ENCODE measurements at places on chromosomes 12 and 14.

DNA sequence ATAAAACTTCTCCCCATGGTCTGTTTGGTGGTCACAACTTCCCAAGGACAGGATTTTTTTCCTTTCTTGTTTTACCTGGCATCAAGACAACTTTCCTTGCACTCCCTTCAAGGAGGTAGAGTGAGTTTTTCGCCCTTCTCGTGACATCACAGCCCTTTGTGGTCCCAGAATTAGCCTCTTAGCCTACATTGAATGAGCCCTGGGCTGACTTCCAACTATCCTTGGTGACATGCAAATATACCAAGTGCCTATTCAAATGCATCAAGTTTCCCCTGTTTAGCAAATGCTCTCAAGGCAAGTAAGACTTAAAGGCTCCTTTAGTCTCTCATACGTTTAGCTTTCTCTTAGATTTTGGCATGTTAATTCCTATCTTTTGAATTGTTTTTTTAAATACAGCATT, 36.6 kb downstream of the TC2N start:
- DNase-seq = no peak

- no peak for DNase-seq
Observed at GRCh38 chr14:94702629-94703028, 67.3 kb downstream of the GSC start.

GRCh38 chr14:96625426-96625985, 123.3 kb downstream of the PAPOLA start:
- DNase-seq = no peak

DNA sequence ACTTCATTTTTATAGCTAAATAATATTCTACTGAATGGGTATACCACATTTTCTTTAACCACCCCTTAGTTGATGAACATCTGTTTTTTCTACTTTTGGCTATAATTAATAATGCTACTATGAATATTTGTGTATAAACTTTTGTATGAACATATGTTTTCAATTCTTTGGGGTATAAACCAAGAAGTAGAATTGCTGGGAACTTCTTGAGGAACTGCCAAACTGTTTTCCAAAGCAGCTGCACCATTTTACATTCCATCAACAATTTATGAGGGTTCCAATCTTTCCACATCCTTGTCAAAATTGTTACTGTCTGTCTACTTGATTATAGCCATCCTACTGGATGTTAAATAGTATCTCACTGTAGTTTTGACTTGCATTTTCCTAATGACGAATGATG, 221.8 kb downstream of the PRKD1 start:
- no peak for DNase-seq

GRCh38 chr12:127562816-127563215, 704.2 kb upstream of the TMEM132C start:
- DNase-seq = no peak

DNA sequence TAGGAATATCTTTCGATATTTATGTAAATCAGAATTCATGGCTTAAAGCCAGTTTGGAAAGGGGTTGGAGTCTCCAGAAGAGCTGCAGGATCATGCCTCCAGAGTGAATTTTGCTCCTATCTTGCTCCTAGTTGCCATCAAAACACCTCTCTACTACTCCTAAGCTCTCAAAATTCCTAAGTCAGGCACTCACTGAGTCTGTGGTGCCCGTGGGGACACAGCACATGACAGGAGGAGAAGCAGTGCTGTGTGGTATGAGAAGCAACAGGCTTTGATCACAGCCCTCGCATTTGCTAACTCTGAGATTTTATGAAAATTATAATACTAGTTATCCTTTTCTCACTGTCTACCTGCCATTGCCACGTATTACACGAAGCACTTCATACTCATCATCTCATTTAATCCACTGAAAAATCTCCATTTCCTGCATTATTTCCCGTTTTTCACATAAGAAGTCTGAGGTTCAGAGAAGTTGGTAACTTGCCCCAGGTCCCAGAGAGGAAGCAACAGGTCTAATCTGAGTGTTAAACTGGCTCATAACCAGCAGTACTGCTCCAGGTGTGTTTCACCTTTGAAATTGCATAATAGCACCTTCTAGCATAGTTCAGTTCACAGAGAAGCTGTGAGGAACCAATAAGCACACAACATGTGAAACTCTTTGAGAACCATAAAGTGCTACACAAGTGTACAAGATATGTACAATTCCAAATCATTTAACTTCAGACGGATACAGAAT, 33.1 kb upstream of the SLC35F4 start:
- DNase-seq = no peak

- DNase-seq = no peak
Observed at GRCh38 chr12:58372298-58372697, 430.9 kb downstream of the ATP23 start.

DNA sequence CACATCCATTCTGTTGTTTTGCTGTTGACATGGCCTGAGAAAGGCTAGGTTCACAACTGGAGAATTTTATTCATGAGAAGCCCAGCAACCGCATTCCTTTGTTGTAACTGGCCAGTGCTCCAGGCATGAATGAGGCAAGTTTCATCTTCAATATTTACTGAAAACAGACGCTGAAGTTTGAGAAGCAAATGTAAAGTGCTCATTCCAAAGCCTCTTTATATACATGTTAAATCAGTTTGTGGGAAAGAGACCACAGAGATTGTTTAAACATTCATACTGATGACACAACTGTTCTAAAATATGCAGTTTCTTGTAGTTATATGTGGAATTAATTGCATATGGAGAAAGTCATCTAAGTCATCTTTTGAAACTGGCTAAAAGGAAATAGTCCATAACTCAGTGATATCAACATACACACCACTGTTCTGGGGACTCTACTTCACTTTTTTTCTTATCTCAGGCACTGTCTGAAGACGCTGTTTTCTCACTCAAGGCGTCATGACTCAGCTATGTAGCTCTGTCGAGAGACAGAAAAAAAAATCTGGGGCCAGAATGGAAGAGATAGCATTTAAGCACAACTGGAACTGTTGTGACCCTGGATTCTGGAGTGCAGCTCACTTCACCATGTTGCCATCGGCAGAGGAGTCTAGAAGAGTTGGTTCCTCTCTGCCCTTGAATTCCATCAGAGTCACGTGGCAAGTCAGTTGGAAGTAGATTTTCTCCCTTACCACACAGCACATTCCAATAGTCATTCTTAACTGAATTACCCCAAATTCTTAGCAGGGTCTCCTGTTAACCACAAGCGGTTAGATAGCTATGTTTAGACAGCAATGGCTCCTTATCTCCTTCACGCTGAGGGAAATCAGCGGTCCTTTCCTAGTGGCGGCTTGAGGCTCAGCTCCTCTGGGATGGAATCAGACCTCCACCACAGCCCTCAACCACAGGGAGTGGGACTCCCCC, 258.4 kb upstream of the HMGA2 start:
- DNase-seq = peak; percentile 25

DNA sequence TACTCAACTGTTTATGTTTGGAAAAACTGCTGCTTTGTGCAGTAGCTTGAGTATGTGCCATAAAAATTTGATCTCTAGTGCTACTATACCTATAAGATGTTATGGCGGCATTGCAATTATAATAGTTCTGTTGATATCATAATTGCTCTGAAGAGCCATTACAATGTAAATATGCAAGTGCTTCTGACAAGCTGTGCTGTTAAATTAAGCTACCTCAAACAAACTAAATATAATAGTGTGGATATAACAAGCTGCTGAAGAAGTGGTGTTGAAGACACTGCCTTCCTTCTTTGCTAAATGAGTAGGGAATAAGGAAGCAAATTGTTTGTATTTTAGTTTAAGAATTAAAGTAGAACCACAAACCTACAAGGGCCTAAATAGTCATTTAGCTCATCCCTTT, 301.0 kb upstream of the MIS18BP1 start:
- no peak for DNase-seq

GRCh38 chr14:37988472-37988871, 219.2 kb upstream of the SSTR1 start:
- DNase-seq = no peak

DNA sequence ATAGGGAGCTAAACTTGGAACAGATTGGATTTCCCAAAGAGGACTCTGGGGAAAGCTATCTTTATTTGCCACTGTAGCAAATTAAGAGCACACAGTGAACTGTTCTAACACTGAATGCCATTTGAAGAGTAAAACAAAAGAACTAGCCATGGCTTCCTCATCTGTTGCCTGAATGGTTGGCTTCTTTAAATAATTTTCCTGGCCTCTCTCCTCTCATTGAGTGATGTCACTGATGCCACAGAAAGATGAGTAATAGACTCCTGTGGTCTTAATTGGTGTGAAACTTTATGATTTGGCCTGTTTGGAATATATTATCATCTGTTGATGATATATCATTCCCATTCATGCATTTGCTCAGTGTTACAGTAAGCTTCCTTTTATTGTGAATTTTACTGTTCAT, 42.5 kb downstream of the WDR20 start:
- no peak for DNase-seq

- DNase-seq = no peak
Observed at GRCh38 chr12:13631873-13632272, 349.5 kb downstream of the GRIN2B start.

GRCh38 chr14:63956326-63956725, 103.5 kb downstream of the SYNE2 start:
- no peak for DNase-seq

DNA sequence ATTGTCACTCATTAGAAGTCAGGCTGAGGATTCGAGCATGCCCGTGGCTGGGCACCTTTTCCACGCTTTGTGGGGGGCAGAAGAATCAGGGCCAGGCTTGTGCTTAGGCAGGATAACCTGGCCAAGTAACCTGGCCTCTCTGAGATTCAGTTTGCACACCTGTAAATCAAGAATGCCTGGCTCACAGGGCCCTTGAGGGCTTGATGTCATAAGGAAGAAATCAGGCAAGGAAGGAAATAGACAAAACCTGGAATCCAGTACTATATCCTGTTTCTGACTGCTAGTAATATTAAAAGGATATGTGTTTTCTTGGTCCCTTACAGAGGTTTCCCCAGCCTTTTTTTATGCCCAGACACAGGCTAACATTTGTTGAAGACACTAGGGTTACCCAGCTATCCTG, 91.9 kb downstream of the SAMD4A start:
- DNase-seq = no peak

DNA sequence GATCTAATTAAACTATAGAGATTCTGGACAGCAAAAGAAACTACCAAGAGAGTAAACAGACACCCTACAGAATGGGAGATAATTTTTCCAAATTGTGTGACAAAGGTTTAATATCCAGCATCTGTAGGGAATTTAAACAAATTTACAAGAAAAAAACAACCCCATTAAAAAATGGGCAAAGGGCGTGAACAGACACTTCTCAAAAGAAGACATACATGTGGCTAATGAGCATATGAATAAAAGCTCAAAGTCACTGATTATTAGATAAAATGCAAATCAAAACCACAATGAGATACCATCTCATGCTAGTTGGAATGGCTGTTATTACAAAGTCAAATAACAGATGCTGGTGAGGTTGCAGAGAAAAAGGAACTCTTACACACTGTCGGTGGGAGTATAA, 293.9 kb downstream of the FBXL14 start:
- DNase-seq = no peak

DNA sequence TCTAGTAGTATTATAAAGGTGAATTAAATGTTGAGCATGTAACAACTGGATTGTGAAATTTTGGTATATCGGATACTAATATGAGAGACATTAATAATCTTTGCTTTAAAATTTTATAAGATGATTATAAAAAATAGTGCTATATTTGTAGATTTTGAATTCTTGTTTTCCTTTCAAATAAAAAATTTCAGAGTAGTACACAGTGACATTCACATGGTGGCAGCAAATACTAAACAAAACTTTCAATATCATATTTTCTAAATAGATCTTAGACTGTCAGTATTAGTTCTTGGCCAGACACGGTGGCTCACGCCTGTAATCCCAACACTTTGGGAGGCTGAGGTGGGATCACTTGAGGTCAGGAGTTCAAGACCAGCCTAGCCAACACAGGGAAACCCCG, 166.0 kb downstream of the NAV3 start:
- DNase-seq = no peak

DNA sequence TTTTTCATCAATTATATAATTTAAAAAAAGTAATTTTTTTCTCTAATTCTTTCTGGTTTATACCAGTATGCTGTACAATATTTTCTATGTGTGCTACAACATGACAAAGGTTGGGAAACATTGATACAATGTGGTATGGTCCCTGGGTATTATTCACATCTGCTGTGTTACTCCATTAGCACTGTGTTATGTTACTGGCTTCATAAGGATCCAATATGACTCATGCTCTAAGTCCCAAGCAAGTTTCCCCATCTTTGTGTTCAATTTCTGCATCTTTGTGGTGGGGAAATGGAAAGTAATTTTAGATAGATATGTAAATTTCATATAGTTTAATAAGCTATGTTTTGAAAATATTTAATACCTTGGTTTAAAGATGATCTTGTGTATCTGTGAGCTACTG, 35.8 kb downstream of the FBXO33 start:
- DNase-seq = no peak

DNA sequence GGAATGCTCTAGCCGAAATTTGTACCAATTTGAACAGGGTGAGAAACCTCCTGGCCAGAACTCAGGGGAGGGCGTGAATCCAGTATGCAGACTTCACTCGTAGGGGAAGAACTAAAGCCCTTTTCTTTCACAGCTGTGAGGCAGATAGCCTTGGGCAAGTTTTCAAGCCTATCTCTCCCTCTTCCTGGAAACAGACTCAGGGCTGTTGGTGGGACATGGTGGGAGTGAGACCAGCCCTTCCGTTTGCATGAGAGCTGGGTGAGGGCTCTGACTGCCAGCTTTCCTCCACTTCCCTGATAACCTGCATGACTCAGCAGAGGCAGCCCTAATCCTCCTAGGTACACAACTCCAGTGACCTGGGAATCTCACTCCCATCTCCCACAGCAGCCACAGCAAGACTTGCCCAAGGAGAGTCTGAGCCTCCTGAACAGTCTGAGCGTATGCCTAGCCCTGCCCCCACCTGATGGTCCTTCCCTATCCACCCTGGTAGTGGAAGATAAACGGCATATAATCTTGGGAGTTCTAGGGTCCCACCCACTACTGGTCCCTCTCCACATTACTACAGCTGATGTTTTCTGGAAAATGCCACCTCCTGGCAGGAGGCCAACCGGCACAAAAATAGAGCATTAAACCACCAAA, 170.1 kb upstream of the AMIGO2 start:
- no peak for DNase-seq

- DNase-seq = no peak
Observed at GRCh38 chr12:57888409-57889157, 42.1 kb upstream of the CTDSP2 start.

DNA sequence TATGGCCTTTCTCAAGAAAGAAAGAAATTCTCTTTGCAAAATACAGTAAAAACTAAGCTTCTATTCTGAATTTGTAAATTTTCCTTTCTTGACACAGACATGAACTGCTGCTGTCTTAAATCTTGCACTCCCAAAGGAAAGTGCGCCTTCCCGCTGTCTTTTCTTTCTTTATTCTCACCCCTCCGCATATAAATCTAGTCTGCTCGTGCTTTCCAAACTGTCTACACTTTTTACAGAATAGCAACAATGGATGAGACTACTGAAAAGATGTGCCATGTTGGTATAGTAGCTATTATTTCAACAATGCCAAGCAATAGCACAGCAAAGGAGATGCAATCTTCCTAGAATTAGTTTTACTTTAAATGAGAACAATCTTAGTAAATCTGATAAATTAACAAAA, 328.8 kb upstream of the PDE3A start:
- DNase-seq = no peak

Data from Kasumi-1 (cell line).